ENCODE measurements at places on chromosomes 1 and 21.

DNA sequence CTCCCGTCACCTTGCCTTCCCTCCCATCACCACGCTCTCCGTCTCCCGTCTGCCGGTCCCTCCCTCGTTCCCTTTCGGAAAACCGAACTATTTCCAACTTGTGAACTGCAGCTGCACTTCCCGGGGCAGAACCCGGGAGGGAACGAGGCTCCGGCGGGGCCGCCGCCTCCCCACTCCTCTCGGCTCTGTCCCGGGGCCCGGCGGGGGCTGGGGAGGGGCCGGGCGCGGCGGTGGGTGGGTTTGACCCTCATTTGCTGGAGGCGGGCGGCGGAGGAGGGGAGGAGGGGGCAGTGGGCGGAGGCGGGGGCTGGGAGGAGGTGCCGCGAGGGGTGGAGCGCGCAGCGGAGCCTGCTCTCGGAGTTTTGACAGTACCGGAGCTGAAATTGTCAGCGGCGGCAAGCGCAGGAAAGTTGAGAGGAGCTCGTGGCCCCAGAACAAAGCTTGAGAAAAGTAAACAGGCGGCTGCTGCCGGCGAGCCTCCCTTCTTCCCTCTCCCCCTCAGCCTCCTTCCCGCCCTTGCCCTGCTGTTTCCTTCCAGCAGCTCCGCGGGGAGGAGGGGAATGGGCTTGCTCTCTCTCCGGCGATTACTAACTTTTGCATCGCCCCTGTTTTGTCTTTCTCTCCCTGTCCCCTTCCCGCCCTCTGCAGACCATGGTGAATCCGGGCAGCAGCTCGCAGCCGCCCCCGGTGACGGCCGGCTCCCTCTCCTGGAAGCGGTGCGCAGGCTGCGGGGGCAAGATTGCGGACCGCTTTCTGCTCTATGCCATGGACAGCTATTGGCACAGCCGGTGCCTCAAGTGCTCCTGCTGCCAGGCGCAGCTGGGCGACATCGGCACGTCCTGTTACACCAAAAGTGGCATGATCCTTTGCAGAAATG is 2.9 kb downstream of the LMO4 start:
- peak; percentile 84 for DNase-seq

- no peak for DNase-seq
Measured at GRCh38 chr1:173478094-173478674, 1.0 kb downstream of the PRDX6 start.

GRCh38 chr1:30134466-30135217 is 588.7 kb downstream of the MATN1 start:
- DNase-seq, result no peak

GRCh38 chr1:169298441-169298840 is 69.2 kb downstream of the NME7 start:
- no peak for DNase-seq

DNA sequence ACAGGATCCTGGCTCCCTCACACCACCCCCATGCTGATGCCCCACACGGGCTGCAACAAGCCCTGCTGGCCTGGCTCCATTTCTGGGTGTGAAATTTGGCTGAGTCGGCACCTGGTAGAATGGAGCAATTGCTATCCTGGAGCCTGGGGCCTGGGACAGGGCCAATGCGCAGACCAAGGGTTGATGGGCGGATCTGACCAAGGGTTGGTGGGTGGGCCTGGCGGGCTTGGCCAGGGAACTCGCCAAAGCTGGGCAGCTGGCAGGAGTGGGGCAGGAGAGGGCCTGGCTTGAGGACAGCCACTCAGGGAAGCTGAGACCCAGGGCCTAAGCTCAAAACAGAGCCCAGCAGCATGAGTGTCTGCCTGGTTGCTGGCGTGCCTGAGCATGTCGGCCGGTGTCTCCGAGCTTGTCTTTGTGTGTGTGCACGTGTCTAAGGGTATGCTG is 70.9 kb upstream of the POU3F1 start:
- no peak for DNase-seq

DNA sequence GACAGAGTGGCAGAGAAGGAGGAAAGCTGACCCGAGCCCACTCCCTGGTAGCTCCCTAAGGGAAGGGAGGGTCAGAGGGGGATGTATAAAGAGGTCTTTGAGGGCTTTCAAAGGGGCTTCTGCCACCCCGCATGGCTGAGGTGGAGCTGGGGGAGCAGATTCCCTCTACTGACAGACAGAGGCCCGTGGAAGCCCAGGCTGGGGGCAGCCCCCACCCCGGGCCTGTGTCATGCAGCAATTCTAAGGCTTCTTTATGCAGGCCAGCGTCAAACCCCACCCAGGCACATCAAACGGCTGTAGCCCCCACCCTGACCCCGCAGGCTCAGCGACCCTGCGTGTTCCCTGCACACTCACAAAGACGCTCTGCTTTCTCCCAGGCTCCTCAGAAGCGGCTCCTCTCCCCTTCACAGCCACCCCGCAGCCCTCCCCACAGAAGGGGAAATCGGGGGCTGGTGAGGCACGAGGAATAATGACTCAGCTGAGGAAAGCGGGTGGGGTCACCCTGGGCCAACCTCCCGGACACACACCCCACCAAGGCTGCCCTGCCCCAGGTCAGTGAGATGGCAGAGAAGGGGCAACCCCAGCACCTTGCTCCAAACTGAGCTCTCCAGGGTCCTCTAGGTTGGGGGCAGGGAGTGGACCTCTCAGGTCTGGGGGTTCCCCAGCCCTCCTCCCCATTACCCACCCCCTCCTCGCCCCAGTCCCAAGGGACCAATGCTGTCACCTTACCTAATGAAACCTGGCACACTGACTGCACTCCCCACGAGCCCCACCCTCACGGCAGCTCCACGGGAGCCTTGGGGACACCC is 10.8 kb downstream of the SLC45A3 start:
- no peak for DNase-seq

DNA sequence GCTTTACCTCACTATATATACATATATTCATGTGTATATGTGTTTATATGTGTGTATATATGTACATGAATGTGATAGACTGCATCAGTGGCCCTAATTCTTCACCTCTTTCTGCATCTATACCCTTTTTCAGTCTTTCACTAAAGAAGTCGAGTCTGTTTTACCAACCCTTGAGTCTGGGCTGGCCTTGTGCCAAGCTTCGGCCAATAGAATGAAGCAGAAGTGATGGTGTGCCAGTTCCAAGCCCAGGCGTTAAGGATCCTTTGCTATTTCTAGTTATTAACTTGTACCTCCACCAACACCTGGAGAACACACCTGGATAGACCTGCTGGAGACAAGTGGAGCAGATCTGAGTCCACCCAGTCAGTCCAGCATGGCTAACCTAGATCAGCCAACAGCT is 61.6 kb upstream of the PPM1J start:
- DNase-seq, result no peak

- DNase-seq, result no peak
Measured at GRCh38 chr1:184929711-184930202, 44.6 kb downstream of the NIBAN1 start.

DNA sequence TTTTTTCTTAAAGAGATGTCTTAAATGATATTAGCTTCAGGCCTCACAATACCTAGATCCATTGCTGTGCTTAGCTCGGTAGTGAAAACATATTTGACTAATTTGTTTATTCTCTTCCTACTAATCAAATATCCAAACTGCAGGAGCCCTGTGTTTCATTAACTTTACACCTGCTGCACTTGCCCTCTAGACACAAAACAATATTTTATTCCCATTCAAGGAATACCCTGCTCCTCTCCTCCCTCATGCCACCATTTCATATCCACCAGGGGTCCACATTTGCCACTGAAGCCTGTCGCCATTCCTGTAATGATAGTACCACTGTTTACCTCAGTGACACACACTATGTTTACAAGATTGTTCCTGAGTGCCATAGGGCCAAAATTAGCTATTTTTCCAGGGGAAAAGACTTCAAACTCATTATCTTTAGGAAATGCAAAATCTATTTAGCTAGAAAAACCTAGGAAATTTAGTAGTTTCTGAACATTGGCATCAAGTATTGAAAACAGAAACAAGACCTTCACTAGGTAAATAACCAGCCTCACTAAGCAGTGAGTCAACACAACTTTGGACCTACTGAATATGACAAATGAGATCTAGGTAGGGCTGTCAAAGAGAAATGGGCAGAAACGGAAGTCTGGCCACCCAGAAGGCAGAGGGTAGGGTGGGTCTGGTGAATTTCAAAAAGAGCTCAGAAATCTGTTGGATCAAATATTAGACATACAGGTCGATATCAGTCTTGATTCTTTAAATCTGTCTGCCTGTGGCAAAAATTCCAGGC is 134.6 kb upstream of the KCNK1 start:
- DNase-seq, result no peak

GRCh38 chr1:54984131-54984842 is 3.9 kb downstream of the TMEM61 start:
- no peak for DNase-seq

DNA sequence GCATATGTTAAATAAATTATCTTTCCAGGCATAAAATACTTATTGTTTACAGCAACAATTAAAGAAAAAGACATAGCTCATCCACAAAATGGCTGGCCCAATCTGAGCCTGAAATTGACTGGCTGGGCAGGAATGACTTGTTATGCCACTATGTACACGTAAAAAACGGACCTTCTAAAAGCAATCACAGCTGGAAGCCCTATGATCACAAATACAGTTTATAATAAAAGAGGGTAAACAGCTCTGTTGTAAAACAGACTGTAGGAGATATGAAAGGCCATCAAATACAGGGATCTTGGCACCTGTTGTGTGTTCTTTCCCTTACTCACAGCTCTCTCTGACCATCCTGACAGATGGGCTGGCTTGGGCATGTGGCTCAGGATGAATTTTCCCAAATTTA is 70.5 kb upstream of the DMRTA2 start:
- DNase-seq, result no peak
